ENCODE measurements at places on chromosomes 11 and 22. TPM values are rescaled to one million over a fixed set of nuclear protein-coding genes. Genes with fewer than 3 reads are reported as not detected.

DNA sequence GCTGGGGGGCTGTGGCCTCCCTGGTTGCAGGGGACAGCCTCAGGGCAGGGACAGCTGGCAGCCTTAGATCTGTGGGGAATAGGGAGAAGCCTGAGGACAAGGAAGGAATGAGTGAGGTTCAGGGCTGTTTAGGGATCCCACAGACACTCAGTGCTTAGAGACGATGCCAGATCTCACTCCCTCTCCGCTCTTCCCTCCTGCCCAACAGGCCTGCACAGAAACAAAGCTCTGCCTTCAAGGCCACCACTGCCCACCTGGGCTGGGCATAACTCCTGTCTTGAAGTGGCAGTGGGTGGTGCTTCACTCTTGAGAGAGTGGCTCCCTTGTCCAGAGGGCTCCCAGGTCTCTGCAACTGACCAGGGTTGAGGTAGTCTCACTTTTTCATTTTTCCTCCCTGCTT lies 13.1 kb upstream of the CENATAC start:
- no peak for DNase-seq

- no peak for DNase-seq
Measured at GRCh38 chr22:45554040-45554406, 51.3 kb downstream of the FBLN1 start.

DNA sequence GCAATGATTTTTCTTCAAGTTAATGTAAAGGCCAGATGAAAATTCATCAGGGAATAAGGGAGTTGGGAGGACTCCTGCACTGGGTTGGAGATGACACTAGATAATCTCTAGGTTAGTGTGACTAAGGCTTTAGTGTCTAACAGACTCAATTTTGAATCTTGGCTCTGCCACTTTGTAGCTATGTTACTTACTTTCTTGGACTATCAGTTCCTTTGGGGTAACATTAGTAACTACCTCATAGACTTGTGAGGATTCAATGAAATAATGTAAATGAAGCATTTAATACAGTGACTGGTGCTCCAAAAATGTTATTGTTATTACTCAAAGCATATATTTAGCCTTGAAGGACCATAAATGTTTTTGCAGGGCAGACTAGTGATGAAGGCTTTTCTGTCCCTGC lies 9.6 kb upstream of the CCDC89 start:
- no peak for DNase-seq

- DNase-seq: peak; percentile 77
Measured at GRCh38 chr11:77821349-77821851, 456 bp downstream of the AAMDC start.

GRCh38 chr22:26804911-26805539 lies 147.6 kb downstream of the MIAT start:
- no peak for DNase-seq

DNA sequence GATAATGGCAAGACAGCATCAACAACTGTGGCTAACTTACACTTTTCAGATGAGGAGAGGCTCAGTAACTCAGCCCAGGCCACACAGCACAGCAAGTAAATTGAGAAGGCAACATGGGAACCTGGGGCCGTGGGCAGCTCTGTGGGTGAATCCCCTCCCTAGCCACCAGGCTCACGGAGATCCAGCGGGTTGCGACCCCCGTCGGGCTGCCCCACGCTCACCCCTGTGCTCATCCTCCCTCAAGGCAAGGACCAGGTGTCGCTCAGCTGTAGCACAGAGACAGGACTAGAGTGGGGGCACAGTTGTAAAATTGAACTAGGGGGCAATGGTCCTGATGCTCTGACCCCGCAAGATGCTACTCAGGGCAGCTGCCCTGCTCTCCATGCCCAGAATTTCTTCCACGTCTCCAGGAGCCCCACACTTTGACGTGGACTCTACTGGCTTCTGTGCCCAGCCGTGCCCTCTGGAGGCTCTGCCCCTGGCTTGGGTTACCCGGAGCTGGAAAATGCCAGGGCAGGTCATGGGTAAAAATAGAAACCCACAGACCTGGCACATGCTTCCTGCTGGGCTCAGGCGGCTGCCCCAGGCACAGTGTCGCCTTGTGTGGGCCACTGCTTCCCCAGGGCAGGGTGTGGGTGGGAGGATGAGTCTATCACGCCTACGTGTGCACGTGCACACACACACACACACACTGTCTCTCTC lies 9.0 kb downstream of the TUBA8 start:
- no peak for DNase-seq

DNA sequence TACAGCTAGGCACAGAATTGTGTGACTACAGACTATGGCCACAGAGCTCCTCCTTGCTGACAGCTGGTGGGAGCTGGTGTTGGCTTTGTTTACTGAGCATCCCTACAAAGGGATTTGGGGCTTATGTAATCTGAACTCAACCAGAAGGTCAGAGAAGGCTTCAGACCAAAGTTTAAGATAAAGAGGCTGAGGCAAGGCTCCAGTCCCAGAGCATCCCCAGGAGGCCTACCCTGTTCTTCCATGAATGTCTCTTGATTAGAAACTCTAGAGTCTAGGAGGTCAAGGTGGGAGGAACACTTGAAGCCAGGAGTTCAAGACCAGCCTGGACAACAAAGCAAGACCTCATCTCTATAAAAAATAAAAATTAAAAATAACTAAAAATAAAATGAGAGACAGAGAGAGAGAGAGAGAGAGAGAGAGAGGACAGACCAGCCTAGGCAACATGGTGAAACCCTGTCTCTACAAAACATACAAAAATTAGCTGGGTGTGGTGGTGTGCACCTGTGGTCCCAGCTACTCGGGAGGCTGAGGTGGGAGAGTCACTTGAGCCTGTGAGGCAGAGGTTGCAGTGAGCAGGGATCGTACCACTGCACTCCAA lies 125.5 kb upstream of the SERPIND1 start:
- DNase-seq: no peak

GRCh38 chr11:12032968-12033367 lies 24.5 kb upstream of the DKK3 start:
- DNase-seq: no peak

GRCh38 chr22:17954860-17955587 lies 69.3 kb downstream of the MICAL3 start:
- no peak for DNase-seq

GRCh38 chr11:86818462-86819192 lies 18.3 kb downstream of the PRSS23 start:
- DNase-seq: no peak

- DNase-seq: no peak
Measured at GRCh38 chr11:68438658-68439259, 21.8 kb upstream of the PPP6R3 start.

DNA sequence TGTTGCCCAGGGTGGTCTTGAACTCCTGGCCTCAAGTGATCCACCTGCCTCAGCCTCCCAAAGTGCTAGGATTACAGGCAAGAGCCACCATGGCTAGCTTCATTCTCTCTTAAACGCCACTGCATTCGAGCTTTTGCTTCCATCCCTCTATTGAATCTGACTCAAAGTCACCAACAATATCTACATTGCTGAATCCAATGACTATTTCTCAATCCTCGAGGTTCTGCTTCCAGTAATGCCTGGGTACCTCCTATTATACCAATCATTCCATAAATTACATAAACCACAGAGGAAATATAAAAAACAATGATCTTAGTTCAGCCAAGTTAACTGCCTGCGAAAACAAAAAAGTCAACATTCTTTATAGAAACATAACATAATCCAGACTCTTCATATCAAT lies 11.9 kb upstream of the NXF1 start:
- DNase-seq: no peak

- DNase-seq: peak; percentile 75
Measured at GRCh38 chr11:45045683-45046471, 95.2 kb upstream of the TP53I11 start.

DNA sequence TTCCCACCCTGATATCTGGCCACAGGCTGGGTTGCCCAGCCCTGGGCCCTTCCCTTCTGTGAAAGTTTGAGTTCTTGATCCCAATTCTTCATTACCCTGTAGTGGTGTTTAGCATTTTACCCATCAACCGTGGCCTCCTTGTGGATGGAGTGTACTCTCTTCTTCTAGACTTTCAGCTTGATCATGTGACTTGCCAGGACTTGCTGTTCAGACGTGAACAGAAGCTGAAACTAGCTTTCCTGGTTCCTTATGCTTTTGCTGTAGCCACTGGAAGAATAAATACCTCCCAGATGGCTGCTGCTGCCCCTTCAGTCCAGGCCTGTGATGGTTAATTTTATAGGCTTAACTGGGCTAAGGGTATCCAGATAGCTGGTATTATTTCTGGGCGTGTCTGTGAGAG lies 32.7 kb upstream of the DAGLA start:
- no peak for DNase-seq

DNA sequence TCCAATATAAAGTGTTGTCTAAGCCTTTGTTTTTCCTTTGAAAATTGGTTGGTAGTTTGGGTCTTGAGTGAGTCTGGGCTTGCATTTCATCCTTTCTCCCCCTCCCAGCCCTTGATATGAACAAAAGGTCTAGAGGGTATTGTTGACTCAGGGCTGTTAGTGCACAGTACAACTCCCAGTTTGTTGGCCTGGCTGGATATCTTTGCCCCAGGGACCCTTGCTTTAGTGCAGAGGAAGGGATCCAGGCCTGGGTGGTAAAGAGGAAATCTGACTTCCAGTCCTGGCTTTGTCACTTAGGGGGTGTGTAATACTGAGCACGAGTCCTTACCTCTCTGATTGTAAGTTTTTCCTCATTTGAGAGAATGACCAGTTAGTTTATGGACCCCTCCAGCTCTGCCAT lies 330.4 kb downstream of the TMEM135 start:
- no peak for DNase-seq

- no peak for DNase-seq
Measured at GRCh38 chr11:115930291-115930690, 426.1 kb upstream of the CADM1 start.

DNA sequence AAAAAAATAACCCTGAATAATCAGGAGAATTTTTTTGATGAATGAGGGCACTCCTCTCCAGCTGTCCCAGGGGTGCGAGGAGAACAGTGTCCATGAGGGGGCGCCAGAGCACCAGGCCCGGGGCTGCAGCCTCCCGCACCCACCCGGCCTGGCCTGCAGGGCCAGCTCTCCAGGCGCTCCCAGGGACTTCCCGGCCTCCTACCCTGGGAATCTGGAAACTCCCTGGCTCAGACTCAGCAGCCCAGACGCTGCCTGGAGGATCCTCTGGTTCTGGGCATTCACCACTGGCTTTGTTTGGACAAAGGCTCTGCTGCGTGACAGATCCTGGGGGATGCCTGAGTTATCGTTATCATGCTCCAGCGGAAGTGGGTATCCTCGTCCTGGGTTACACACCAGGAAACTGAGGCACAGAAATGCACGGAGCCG lies 31.0 kb downstream of the MCM5 start:
- peak; percentile 97 for DNase-seq

The RRP7A gene
- 38.9 TPM for total RNA-seq

The TPP1 gene
- 125 TPM for total RNA-seq

The MMP8 gene
- 0.60 TPM for total RNA-seq

The TM7SF2 gene
- total RNA-seq: 7.2 TPM

The PAMR1 gene
- 3.1 TPM for total RNA-seq
